ENCODE measurements at places on chromosomes 7 and 10.

DNA sequence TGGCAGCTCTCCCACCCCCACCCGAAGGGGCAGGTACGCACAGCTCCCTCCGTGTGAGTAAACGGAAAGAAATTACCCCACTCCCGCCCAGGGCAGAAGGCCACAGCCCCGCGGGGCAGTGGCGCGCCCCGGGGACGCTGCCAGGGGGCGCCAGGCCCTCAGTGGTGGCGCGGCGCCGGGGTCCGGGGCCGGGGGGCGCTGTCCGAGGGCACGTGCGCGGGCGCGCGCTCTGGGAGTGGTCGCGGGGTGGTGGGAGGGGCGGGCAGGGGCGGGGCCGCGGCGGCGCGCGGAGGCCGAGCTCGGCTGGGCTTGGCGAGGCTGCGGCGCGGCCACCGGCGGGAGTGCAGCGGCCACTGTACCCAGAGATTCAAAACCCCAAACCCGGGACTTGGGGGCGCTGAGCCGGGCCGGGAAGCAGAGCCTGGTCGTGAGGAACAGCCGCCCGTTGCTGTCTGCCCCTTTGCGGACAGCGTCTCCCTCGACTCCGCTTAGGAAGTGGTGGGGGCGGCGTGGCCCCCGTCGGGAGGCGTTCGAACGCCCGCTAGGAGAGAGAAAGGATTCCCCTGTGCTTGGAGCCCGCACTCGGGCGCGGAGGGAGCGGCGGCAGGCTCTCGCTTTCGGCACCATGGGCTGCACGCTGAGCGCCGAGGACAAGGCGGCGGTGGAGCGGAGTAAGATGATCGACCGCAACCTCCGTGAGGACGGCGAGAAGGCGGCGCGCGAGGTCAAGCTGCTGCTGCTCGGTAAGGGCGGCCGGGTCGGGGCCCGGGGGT is at the start of gene GNAI1:
TSS of gene GNAI1 (plus strand) at position 296 of the 773 bp plus-strand sequence. CDS start at position 626, 330 bp downstream.
- peak; percentile 58 for DNase-seq

DNA sequence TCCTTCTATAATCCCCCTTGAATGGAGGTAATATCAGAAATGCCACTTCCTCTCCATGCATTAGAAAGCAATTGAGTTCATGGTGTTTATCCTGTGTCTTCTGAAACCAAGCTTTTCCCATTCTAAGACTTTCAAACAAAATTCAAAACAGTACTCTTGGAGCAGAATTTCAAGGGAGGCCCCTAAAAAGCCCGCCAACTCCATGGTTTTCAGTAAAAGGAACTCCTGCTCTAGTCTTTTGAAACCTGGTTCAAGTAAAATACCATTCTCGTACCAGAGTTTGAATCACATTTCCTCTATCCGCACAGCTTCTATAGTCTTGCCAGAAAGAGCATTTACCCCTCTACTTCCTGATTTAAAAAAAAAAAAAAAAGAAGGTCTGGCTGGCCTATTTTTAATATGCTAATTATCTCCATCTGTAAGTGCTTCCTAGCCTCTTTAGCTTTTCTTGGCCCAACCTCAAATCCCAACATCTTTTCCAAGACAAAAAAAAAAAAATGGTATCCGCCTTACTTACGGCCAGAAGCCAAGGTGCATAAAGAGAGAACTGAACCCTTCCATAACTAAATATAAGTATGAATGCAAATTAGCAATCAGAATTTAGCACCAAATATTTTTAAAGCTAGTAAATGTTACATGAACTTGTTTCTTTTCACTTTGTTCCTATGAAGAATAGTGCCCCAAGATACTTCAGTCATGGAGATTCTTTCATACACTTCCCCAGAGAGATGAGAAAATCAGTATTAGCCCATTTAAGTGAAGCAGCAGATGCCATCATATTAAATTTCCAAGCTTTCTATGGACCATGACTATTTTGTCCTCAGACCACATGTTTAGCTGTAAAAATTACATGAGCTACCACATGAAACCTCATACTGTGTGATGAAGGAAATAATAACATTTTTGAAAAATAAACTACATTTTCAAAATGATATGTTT is 199.9 kb upstream of the FAM3C start:
- DNase-seq: no peak

GRCh38 chr7:46369933-46370654 is 449.0 kb upstream of the IGFBP3 start:
- no peak for DNase-seq

DNA sequence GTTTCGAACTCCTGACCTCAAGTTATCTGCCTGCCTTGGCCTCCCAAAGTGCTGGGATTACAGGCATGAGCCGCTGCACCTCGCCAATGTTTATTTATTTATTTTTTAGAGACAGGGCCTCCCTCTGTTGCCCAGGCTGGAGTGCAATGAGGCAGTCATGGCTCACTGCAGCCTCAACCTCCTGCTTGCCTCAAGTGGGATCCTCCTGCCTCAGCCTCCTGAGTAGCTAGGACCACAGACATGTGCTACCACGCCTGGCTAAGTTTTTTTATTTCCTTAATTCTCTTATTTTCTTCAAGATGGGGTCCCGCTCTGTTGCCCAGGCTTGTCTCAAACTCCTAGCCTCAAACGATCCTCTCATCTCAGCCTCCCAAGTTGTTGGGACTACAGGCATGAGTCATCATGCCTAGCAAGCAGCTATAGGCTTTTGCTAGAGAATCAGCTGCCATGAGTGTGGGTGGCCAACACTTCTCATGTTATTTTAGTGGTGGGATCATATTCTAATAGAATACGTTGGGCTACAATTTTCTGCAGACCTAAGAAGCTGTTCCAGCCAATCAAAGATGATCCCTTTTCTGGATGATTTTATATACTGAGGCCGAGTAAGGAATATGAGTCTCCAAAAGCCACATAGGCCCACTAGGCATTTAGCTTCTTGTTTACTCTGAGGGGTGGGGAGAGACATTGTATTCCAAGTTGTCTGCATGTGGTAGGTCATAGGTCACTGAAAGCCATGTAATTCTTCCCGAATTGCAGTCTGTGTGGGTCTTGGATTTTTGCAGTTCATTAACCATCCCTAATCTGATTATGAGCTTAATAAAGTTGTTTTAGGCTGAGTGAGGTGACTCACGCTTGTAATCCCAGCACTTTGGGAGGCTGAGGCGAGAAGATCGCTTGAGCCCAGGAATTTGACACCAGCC is 7.6 kb upstream of the TMEM248 start:
- no peak for DNase-seq

DNA sequence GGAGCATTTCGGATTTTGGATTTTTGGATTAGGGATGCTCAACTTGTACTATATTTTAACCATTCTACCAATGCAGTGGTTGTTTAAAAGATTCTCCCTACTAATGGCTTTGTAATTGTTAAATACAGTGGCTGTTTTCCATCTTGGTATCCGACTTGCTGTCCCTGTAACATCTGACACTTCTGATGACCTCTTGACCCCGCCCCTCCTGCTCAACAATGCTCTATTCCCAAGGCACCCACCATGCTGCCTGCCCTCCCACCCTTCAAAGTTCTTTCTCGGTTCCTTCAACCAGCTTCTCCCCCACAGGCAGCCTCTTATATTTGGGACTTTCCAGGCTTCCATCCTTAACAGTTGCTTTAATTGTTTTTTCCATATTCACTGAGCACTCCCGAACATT is 2.0 kb downstream of the PRTFDC1 start:
- no peak for DNase-seq

GRCh38 chr7:151631570-151631952 is 111.9 kb upstream of the RHEB start:
- DNase-seq: no peak

GRCh38 chr7:41624818-41625217 is 78.1 kb downstream of the INHBA start:
- DNase-seq: no peak
